ENCODE measurements at places on chromosomes 3 and 15. TPM values are rescaled to one million over a fixed set of nuclear protein-coding genes. Genes with fewer than 3 reads are reported as not detected.

GRCh38 chr3:123881771-123882170 is 2.4 kb downstream of the MYLK start:
- no peak for DNase-seq

DNA sequence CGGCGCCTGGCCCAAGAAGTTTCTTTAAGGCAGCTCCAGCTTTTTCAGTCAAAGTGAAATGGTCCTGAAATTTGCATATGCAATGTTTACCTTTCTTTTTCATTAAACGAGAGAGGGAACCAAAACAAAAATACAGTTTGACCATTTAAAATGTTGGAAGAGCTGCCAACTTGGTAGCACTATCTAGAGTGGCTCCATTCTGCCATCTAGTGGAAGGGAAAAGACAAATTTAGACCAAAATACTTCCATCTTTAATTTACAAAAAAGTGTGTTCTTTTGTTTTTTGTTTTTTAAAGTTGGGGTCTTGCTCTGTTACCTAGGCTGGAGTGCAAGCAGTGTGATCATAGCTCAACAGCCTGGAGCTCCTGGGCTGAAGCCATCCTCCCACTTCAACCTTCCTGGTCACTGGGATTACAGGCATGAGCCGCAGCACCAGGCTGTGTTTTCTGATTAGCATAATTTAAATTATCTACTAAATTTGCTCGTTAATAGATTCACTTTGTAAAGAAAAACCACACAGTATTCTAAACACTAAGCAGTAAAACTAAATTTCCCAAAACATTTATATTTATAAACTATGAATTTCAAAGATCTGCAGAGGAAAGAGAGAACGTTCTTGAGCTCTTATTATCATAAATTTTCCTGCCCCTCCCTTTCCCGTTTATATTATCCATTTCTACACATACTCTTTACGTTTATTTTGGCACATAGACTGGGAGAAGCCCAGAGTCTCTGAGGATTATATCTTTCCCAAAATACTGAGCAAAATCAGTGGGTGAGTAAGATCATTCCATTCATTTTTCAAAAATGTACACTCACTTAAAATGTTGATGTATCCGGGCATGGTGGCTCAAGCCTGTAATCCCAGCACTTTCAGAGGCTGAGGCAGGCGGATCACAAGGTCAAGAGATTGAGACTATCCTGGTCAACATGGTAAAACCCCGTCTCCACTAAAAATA is 15.4 kb upstream of the RFC4 start:
- DNase-seq: no peak

GRCh38 chr3:149744151-149744550 is 8.1 kb downstream of the COMMD2 start:
- DNase-seq: no peak

DNA sequence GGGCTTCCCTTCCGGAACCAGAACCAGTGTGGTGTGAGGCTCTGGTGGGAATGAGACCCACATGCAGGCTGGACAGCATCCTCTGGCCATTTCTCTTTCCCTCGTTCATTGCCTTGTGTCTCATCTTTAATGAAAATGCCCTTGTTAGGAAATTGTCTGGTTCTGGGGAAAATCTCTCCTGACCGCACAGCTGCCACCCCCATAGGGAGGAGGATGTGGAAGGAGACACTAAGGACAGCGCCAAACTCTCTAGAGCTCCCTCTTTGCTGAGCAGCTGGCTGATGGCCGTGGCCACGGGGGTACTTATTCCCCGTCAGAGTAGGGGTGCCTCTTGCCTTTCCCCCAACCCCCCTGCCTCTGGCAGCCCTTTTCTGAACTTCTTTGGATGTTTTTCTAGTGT is 297.6 kb upstream of the C2CD4B start:
- no peak for DNase-seq

GRCh38 chr3:20222274-20222673 is 36.3 kb upstream of the SGO1 start:
- DNase-seq: no peak

DNA sequence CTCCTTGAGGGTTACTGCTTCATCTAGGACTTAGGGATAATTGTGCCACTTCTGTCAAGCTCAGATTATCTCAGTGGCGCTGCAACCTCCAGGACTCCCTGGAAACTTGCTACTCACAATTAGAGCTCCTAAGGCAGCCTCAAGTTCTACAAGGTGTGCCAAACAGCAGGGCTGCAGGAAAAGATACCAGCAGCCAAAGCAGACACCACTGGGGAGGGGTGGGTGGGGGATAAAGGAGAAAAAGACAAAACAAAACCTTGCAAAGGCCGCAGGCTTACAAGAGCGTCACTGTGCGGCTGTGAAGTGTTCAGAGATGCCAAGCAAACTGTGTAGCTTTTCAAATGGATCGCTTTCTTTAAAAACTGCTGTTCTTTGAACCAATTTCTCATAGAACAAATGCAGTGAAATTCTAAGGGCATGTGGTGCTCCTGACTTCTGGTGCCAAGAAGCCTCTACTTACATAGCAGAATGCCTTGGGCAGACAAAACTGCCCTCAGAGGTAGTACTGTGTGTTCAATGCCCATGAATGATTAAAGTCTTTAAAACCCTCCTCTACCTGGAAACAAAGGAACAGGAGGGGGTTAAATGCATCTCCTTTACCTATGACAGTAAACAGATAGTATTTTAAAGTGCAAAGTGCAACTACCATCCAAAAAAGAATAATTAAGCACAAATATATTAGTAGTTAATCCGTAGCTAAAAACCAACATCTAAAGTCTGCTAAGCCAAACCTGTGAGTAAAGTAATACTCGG is 353.4 kb downstream of the FOXP1 start:
- no peak for DNase-seq

- DNase-seq: no peak
Measured at GRCh38 chr15:71056111-71056510, 59.2 kb upstream of the THSD4 start.

- DNase-seq: no peak
Measured at GRCh38 chr3:128067489-128067888, 15.3 kb downstream of the SEC61A1 start.

DNA sequence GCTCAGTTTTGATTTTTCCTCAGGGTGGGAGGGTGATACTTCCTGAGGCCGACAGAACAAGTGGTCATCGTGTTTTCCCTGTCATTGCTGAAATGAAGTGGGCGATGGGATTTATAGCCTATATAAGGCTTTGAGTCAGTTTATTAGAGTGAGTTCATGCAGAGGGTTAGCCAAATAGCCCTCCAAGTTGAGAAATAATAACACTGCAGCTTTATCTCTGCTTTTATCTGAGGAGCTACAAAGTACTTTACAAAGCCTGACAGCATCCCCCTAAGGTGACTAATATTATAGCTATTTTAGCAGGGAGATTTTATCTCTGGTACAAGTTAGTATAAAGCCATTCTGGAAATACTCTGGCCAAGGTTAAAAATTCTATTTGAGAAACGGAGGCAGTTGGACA is 389.6 kb downstream of the MFSD1 start:
- DNase-seq: no peak

SCAANT1 gene
- total RNA-seq: not detected

EXD1 gene
- not detected for total RNA-seq

NR2E3 gene
- total RNA-seq: 0.19 TPM

FOXB1 gene
- total RNA-seq: not detected
